PC-3 (cell line): ENCODE measurements at places on chromosomes 7 and 10.

DNA sequence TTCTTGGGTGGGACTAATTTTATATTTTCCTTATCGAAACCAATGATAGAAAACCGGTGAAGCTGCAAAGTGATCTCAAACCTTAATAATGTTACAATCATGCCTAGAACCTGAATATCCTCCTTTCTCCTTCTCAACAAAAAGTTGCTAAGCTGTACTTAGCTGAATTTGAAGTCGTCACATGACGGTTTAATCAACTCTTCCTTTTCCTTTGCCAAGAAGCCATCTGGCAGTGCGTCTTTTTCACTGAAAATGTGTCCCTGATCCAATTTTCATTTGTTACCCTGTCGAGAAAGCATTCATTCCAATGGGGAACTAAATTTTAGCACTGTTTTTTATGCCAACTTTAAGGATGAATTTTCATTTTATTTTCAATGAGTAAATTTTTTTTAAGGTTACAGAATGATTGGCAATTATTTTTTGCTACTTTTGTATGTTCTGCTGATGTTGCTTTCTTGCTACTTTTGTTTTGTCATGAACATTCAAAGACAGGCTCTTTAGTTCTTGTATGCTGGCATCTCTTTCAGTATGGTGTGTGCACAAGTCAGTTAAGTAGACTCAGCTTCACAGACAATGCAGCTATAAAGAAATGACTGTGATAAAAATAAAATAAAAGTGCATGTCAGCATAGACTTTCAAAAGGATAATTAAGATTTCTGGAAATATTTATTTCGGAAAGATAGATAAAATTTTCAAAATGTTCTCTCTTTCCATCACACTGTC lies 980.0 kb downstream of the DNAJB9 start:
- no peak for DNase-seq

DNA sequence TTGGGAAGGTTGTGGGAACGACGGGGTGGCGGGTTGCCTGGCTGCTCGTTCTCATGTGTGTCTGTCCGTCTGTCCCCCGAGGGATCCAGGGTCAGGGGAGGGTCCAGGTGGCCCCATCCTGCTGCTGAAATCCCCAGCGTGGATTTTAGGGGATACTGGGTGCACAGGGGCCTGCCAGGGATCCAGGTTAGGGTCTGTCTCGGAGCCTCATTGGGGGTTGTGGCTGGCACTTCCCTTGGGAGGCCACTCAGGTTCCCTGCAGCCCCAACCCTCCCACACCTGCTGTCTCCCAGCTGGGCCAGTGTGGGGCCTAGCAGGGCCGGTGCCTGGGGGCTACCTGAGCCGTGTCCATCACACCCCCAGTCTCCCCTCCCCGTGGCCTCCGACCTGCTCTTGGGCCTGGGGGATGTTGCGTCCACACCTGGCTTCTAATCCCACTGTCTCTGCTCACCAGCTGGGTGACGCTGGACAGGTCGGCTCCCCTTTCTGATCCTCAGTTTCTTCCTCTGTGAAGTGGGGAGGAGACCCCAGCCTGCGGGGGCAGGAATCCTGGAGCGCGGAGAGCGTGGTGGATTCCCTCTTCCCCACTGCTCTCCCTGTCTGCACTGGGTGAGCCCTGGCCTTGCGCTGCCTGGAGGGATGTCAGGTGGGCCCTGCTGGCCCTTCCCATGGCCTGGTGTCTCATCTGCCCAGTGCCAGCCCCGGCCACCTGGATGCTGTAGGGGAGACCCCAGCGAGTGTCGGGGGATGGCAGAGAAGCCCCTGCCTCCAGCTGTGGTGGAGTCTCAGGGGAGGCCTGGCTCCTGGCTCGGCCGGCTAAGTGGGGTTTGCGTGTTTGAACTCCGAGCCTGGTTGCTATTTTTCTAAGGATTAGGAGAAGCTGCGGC lies 81.6 kb downstream of the UNCX start:
- DNase-seq = no peak

- peak; percentile 16 for DNase-seq
Measured at GRCh38 chr7:116977172-116977571, 23.9 kb downstream of the ST7 start.

DNA sequence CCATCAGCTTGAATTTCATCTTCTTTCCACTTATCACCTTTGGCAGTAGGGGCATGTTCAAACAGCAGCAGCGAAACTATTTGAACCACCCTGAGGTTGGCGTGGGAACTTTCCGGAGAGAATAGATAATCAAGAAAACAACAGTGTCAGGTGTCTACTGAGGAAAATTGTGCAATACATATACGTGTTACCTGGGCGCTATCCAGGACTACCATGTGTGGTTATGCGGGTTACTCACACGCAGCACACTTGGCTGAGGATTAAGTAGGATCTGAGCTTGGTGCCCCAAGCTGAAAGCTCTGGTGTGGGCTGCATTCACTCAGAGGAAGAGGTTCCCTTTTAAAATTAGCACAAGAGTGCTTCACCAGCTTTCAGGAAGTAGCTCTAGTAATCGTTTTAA lies 8.8 kb upstream of the ABI1 start:
- DNase-seq = peak; percentile 64

DNA sequence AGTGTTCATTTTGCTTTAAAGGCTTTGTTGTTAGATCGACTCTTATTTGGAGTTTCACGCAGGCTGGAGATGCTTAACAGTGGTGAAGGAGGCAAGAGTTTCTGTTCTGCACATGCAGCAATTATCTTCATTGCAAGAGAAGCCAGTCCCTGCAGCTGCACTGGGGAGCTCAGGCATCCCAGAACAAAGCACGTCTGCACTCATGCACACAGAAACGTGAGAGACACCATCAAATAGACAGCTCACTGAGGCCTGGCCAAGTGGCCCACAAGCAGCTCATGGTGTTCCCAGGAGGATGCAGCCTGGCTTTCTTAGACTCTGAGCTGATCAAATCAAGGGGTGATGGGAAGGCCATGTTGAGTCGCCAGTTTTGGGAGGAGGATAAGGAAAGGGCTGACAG lies 246.1 kb downstream of the CREB5 start:
- no peak for DNase-seq

DNA sequence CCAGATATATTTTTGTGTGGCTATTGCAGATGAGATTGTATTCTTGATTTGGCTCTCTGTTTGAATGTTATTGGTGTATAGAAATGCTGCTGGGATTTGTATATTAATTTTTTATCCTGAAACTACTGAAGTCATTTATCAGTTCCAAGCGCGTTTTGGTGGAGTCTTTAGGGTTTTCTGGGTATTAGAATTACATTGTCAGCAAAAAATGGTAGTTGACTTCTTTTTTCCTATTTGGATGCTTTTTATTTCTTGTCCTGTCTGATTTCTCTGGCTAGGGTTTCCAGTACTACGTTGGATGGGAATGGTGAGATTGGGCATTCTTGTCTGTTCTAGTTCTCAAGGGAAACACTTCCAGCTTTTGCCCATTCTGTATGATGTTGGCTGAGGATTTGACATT lies 415.5 kb upstream of the CHRM2 start:
- no peak for DNase-seq

DNA sequence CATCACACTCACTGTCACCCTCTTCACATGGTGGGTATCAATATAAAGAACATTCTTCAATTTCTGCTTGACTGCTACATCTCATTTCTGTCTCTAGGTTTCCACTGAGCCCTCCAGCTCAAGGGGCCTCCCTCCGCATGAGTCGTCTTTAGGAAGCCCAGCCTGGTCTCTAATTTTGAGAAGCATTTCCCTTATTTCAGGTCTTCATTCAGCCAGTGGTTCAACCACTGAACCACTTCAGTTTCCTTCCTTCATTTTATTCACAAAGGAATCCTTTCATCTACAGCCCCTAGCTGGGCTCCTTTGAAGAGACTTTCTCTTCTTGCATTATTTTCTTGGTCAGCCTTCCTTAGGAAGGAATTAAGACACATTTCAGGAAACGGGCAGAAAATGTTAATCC lies 257.4 kb downstream of the KCNMA1 start:
- DNase-seq = no peak

- DNase-seq = peak; percentile 9
Measured at GRCh38 chr7:96789914-96790313, 80.3 kb upstream of the SEM1 start.

DNA sequence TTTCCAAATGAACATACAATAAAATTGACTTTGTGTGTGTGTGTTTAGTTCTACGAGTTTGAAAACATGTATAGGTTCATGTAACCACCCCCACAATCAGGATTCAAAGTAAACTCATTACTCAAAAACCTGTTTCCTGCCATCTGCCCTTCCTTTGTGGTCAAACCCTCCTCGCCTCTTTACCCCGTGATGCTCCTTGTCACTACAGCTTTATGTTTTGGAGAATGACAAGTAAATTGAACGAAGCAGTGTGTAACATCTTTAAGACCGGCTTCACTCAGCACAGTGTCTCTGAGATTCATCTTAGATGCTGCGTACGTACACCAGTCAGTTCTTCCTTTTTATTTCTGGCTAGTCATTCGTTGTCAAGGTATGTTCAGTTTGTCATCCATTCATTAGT lies 54.6 kb upstream of the MKI67 start:
- no peak for DNase-seq

DNA sequence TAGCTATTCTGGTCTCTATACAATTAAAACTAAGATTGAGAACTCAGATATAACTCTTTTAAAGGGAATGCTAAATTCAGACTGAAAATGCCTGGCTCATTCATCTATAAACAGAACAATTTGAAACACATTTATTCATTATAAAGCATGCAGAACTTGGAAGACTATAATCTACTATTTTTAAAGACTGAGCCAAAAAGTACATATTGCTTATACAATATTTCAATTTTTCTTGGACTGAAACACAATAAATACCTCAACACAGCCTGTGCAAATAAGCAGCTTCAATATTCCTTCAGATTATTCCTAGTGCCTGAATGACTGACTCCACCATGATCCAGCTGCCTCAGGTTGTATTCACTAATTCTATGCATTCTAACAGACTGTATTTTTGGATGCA lies 15.5 kb upstream of the PHYH start:
- DNase-seq = no peak

GRCh38 chr10:79230328-79230830 lies 116.9 kb upstream of the PPIF start:
- DNase-seq = no peak

DNA sequence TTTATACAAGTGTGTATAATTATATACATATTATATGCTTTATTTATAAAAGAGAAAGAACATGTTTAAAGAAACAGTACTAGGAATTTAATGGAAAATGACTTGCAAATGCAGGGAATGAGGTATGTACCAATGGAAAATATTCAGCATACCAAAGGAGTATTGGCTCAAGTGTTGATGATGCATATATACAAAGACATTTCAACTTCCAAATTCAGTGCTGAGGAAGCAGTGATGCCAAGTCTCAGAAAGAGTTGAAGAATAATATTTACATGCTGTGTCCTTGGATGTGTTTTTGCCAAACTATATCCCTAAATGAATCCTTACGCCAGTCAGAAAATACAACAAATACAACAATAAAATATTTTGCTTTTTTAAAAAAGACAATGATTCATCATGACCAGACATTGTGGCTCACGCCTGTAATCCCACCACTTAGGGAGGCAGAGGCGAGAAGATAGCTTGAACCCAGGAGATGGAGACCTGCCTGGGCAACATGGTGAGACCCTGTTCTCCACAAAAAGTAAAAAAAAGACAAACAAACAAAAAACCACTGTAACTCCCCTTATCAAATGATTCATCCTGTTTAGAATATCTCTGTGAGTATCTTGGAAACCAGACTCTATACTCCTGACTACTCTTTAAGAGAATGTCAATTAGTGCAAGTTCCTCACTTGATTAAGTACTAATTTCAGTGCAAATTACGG lies 157.2 kb downstream of the CHRM2 start:
- no peak for DNase-seq

GRCh38 chr10:124707551-124707950 lies 36.6 kb downstream of the FAM53B start:
- DNase-seq = no peak

GRCh38 chr10:111084366-111085255 lies 7.8 kb downstream of the ADRA2A start:
- DNase-seq = no peak

DNA sequence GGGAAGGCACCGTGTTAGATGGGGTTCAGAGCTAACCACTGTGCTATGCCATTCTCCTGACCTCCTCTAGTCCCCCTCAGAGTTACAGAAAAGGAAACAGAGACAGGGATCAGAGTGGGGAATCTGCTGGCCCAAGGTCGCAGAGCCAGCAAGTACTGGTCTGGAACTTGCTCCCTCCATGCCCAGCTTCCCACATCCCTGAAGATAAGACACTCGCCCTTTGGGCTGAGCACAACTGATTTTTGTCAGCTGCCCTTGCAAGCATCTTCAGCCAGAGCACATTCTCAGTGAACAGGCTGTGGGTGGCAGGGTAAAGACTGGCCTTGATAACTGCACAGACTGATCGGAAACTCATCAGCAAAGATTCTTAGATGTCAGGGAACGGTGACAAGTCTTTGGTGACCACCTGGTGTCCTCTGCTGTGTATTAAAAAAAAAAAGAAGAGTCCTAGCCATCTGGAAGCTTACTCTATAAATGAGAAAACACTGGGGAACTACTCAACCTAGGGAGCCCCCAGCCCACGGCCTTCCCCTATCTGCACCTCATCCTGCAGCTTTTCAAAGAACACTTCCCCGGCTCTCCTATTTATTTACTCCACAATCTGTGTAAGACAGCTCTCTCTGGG lies 1.3 kb upstream of the SORBS1 start:
- DNase-seq = no peak

GRCh38 chr10:35212856-35213255 lies 86.2 kb downstream of the CREM start:
- DNase-seq = no peak

- peak; percentile 41 for DNase-seq
Measured at GRCh38 chr10:80596391-80597257, 58.9 kb downstream of the SH2D4B start.

DNA sequence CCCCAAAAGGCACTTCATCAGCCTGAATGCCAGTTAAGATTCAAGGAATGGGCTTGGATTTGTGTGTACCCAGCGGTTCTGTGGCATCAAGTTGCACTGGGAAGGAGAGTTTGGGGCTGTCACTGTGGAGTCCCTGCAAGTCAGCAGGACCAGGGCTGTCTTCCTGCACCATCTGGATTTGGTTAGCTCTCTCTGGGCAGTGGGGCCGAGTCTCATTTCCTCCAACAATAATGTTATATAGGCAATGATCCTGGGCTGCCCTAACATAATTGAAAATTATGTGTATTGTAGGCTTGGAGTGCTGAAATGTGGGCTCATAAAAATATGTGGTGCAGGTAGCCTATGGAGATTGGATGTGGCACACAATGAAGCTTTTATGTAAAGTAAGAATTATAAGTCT lies 87.2 kb downstream of the TCF7L2 start:
- no peak for DNase-seq

- DNase-seq = peak; percentile 33
Measured at GRCh38 chr10:69007260-69007659, 18.7 kb downstream of the KIFBP start.

DNA sequence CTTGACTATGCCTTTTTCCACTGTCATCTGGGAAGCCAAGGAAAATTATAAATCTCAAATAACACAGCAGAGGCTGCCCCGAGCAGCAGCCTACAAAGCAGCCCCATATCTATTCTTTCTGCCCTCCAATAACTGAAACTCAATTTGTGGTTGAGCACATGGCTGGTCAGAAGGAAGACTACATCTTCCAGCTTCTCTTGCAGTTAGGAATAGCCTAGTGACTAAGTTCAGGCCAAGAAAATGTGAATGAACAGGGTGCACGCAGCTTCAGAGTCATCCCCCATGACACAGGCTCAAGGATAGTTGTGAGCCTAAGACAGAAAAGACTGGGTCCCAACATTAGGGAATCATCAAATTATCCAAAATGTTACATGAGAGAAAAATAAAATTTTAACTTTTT lies 42.3 kb downstream of the CHCHD3 start:
- no peak for DNase-seq
